T follicular helper cell (primary cell): ENCODE measurements at places on chromosomes 1 and 21.

GRCh38 chr1:7077136-7077535 is 291.9 kb downstream of the CAMTA1 start:
- DNase-seq, result no peak

GRCh38 chr1:97841338-97841737 is 79.5 kb downstream of the DPYD start:
- no peak for DNase-seq

GRCh38 chr1:198879711-198880306 is 241.0 kb downstream of the PTPRC start:
- DNase-seq, result no peak

- DNase-seq, result no peak
Measured at GRCh38 chr1:179984942-179985341, 30.3 kb downstream of the CEP350 start.

DNA sequence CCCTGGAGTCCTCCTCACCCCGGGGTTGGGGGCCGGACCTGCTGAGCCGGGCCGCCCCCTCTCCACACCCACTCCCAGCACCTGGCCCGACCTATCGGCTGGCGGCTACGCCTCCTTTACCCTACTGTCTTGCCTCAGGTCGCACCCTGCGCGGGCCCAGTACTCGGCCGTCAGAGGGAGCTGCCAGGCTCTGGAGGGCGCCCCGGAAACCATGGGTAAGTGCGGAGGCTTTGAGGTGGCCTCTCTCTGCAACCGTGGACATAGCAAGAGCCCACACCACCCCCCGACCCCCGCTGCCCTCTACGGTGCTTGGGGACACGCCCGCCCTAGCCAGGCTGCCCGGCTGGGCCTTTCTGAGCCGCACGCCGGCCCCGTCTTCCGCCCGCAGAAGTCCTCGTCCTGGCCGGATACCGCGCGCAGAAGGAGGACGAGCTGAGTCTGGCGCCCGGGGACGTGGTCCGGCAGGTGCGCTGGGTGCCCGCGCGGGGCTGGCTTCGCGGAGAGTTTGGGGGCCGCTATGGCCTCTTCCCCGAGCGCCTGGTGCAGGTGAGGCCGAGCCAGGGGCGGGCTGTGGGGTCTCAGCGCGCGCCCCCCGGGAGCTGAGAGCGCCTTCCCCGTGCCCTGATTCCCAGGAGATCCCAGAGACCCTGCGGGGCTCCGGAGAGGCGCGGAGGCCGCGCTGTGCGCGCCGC is at the start of gene SH3D21:
SH3D21 (plus strand) TSS at position 159 of the 692 bp plus-strand sequence; CDS start at position 212, 53 bp downstream.
- peak; percentile 25 for DNase-seq

DNA sequence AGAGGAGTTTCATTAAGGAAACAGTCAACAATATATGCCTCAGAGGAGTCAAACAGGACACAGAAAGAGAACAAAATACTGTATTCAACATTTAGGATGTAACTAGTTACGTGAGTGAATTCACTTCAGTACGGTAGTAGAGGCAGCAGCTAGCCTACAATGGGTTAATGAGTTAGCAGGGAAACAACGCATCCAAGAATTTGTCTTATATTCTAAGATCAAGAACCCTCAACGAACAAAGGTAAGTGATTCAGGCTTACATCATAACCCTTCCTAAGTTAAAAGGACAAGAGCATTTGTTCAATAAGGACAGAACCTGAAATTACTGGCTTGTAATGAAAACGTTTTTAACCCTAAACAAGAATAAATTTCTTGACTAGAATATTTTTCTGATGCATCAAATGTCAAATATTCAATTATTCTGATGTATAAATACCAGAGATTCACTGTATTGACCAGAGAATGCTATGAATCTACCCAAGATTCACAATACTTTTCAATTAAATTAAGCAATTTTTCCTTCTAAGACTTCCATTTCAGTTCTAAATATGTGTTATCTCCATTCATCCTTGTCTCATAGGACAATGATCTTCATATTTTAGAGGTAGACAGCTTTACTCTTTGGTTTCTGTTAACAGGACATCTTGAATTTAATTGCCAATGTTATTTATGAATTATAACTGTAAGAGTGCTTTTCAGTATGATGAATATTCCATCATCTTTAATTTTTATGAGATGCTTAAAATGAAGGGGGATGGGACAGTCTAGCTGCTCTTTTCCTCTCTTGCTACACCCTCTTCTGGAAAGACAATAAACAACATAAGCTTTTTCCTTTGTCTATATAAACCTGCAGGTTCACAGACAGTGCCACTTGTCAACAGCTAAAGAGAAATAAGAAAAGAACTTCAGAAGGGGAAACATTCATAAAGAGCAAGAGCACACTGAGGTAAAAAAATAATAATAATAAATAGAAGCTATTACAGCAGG is 209.5 kb downstream of the SMYD3 start:
- no peak for DNase-seq

GRCh38 chr1:167262836-167263235 is 42.1 kb downstream of the POU2F1 start:
- DNase-seq, result no peak

GRCh38 chr1:12505231-12505630 is 112.8 kb downstream of the DHRS3 start:
- DNase-seq, result no peak

DNA sequence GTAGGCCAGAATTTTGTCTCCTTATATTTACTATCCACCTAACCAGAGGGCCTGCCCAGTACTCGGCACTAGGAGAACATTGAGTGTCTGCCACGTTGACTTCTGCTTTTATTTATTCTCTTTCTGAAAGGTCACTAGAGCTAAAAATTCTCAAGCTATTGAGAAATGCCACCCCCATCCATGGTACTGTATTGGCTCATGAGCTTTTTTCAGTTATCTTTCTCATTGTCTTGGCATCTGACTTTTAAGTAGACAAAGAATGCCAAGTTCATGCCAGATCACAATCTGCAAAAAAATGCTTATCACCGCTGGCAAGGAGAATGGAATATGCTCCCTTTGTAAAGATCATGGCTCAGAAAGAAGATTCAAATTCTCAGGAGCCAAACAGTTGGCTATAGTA is 49.8 kb upstream of the MROH9 start:
- no peak for DNase-seq

DNA sequence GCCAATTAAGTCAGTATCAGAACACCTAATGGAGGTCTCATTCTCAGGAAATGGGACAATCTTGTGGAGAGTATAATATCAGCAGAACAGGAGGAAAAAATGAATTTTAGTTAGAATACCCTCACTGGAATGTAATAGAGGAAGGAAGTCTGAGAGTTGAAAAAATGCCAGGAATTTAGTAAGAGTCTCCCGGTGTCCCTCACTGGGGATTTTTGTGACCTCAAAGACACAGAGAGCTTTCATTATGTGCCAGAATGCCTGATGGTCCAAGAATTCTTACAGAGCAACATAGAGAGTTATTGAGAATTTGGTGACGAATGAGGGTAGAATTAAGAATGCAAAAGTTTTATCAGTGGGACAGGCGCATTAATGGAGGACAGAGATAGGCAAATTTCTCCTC is 443.5 kb upstream of the B3GALT2 start:
- no peak for DNase-seq

- no peak for DNase-seq
Measured at GRCh38 chr1:178294654-178295053, 200.8 kb downstream of the RASAL2 start.
